ENCODE measurements at places on chromosomes 13 and 19.

DNA sequence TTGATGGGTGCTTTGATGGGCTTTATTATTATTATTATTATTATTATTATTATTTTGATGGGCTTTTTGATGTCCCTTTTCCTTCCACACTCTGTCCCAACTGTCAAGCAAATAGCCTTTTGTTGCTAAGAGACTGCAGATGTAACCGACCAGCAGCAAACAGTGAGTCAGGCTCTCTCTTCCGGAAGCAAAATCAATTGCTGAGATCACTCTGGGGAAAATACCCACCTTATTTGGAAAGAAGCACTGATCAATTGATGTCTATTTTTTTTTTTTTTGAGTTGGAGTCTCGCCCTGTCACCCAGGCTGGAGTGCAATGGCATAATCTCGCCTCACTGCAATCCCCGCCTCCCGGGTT is 2.9 kb downstream of the LDLR start:
- no peak for DNase-seq

GRCh38 chr13:32883474-32883873 is 132.7 kb upstream of the KL start:
- DNase-seq: no peak

DNA sequence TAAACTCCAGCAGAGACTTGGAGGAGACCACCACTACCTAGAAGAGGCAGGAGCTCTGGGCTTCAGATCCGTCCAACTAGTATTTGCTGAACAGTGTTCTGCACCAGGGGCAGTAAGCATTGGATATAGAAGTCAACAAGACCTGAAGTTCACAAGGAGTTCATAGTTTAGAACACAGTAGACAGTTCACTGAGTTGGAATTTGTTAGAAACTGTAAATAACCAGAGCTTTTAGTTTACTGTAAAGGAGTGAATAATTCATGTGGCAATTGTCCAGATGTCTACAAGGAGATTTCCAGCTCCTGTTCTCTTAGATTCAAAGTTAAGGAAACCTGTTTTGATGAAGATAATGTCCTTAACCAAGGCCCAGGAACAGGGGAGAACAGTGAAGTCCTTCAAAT is 128.9 kb downstream of the COG6 start:
- no peak for DNase-seq

GRCh38 chr13:45951166-45951565 is 99.6 kb upstream of the SIAH3 start:
- no peak for DNase-seq

- DNase-seq: no peak
These were observed 48.2 kb downstream of the PIN1 start for GRCh38 chr19:9883231-9883758.

DNA sequence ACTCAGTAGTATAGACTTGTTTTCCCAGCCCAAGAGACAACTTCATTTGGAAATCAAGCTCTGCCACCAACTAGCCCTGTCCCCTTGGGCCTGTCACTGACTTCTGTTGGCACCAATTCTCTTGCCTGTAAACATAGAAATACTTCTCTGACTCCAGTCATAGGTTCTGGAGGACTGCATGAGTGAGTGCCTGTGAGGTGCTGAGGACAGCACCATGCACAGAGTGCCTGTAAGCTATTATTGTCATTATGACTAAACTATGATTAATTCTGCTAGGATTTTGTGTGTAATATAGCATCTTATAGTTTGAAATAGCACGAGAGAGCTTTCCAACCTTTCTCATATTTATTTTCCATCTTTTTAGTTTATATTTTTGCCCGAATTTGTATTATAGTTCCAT is 247.9 kb downstream of the MYO16 start:
- no peak for DNase-seq

DNA sequence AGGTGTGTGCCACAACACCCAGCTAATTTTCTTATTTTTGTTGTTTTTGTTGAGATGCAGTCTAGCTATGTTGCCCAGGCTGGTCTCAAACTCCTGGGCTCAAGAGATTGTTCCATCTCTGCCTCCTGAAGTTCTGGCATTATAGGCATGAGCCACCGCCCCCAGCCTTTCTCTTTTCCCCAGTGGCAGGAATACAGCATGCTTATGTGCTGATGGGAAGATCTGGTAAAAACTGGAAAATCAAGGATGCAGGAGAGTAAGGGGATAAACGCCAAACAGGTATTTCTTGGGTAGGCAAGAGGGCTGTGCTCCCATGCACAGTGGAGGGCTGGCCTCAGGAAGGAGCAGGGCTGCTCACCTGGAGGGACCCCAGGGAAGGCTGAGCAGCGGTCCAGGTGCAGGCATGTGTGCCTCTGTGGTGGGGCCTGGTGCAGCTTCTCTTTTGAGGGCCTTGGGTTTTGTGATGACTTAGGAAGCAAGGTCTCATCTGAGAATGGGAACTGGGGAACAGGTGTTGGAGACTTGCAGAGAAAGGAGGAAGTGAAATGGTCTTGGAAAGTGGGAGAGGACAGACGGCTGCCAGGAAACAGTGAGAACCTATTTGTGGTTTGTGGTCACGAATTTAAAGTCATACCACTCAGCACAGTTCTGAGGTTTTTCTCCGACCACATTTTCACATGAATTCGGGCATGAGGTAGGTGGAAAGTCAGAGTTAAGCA is 106.5 kb downstream of the TEX26 start:
- DNase-seq: no peak

- DNase-seq: no peak
These were observed 15.1 kb downstream of the PRAM1 start for GRCh38 chr19:8487137-8487851.

DNA sequence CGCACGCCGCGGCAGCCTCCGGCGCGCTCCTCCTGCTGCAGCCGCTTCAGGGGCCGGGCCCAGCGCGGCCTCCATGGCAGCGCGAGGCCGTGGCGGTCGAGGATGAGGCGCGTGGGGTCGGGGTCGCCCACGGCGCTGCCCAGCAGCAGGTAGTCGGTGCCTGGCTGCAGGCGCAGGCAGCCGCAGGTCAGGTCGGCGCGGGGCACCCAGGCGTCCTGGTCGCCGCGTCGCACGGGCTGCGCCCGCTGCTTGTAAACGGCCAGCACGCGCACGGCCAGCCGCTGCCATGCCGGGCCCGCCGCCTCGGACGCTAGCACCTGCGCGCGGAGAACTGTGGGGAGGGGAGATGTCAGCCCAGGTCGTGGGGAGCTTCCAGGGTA is 11.1 kb downstream of the NTN5 start:
- DNase-seq: no peak

- DNase-seq: no peak
These were observed 609.4 kb downstream of the OLFM4 start for GRCh38 chr13:53638040-53638439.
